Putamen (tissue), 1 donor: ENCODE measurements at places on chromosomes 16 and 17.
A peak's percentile ranks its signal among the peaks of the same experiment; 100 is the strongest.

- DNase-seq: no peak
Observed at GRCh38 chr16:53773881-53774280, 69.9 kb downstream of the FTO start.

DNA sequence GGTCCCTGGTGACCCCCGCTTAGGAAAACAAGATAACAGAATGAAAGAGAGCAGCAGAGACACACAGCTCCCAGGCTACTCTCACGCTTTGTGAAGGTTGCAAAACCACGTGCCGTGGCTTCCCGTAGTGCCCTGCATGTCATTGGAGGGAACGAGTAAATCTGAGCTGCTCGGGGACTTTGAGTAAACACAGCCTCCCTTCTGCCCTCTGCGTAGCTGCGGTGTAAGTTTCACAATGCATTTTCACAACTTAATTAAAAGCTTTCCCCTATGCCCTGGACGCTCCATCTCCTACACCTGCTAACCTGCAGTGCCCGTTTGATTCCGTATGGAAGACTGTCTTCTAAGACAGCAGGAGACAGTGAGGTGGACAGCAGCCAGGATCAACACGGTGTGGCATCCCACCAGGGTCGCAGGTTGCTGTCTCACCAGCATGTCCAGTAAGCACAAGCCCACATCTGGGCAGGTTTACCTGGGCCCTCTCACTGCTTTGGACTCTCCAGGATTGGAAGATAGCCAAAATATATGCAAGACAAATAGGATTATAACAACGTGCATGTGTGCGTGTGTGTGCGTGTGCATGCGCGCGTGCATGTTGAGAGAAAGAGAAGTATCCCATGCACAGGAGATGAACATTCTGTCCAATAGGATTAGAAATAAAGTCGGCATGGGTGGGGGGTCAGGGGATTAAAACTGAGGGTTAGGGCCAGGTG, 116.4 kb upstream of the RCVRN start:
- no peak for DNase-seq

DNA sequence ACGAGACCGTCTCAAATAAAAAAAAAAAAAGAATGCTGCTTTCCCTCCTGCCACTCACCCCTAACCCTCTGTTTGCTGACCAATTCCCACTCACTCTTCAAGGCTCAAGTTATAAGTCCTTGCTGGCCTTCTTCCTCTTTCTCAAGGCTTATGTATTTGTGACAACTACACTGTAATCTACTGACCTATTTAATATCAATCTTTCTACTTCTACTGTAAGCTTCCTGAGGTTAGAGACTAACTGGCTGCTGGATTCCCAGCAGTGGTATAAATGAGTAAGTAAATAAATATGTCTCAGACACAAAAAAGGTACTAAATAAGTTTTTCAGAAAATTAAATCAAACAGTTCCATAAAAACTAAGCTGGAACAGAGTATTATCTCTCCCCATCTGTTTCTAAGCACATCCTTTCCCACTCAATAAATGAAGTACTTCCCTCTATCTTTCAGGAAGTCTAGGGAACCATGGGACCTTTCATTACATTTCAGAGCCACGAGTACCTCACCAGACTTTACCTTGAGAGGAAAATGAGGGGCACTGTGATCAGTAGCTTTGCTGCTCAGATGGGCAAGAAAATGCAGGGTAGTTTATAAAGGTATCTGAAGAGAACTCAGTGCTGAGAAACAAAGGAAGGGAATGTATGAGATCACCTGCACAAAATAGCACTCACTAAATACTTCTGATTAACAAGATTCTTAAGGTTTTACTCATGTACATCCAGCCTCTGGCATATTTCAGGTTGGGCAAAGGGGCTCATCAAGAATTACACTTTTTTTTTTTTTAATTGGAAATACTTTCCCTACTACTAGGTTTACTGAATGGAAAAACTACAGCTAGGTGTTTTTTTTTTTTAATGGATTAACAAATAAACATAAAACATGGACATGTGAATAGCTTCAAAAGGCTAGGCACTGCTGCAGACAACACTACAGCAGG, 10.8 kb downstream of the SSH2 start:
- no peak for DNase-seq

- no peak for DNase-seq
Observed at GRCh38 chr17:29821897-29822296, 108.1 kb downstream of the SSH2 start.

DNA sequence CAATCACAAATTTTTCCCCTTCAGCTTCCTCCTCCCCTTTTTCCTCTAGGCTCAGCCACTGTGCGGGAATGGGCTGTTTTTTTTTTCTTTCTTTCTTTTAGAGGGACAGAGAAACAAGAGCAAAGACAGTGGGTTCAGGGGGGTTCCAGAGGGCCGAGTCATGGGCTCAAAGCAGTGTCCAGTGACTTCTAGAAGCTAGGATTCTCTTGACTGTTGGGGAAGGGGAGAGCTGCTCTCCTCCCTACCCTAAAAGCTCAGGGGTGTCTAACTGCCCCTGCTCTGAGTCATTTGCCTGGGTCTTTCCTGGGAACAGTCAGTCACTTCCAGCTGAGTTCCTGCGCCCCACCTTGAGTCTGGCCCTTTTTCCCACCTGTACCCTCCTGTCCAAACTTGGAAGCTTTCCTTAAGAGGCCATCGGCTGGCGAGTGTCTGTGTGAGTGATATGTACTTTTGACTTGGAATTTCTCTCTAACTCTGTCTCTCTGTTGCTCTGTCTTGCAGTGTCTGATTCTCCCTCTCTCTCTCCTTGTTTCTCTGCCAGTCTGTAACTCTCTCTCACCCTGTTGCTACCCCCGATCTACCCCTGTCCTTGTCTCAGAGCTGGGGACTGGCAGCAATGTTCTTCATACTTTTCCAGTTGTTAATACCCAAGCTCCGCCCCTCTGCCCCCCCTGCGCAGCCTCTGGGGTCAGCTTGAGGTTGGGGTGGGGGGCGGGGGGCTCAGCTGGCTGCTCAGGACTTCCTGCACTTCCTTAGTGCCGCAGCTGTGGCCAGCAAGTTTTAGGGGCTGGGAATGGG, 2.4 kb downstream of the THRA start:
- peak; percentile 42 for DNase-seq

- DNase-seq: no peak
Observed at GRCh38 chr17:48471817-48472410, 41.9 kb upstream of the SKAP1 start.

DNA sequence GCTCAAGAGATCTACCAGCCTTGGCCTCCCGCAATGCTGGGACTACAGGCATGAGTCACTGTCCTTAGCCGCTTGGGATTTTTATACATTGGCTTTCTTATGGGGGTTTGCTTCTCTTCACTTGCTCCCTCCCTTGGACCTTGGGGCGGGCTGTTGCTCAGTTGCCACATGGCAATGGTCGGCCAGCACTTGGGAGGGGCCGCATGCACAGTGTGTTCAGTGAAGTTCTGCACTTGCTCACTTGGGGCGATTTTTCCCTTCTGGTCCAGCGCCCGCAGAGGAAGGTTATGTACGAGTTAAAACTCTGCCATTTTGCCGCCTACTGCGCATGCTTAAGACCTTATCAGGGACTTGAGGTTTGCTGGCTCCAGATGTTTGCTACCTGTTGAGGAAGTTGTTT, 1367.6 kb upstream of the CDH8 start:
- no peak for DNase-seq

GRCh38 chr16:4933871-4934395, 3.0 kb downstream of the PPL start:
- DNase-seq: no peak

DNA sequence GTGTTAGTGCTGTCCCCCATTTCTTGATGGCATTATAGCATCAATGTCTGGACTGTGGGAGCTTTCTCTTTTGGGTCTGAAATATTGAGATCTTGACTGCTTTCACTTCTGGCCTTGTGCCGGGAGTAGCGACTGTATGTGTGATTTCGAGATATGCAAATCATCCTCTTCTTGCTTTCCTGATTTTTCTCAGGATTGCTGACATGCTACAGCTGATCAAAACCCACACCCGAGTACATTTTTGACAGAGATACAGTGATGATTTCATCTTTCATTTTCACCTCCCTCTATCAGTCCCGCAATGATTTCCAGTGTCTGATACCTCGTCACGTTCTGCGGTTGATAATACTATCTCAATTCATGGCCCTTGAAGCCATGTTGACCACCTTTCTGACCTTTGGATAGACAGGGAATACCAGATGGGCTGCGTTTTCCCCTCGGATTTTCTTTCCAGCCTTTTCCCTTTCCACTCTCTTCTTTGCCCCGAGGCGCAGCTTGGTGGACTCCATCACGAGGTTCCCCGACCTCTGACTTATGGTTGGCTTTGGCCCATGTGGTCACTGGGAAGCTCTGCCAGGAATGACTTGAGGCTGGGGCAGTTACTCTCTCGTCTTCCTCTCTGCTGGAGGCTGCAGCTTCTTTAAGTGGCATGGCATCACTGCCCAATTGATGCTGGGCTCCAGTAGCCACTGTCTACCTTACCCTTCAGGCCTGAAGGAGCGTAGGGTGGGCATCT, 184.4 kb downstream of the SNX29 start:
- DNase-seq: no peak

GRCh38 chr17:4479982-4480751, 18.5 kb upstream of the SPNS2 start:
- no peak for DNase-seq

GRCh38 chr16:11194913-11195312, 61.1 kb downstream of the SOCS1 start:
- no peak for DNase-seq

DNA sequence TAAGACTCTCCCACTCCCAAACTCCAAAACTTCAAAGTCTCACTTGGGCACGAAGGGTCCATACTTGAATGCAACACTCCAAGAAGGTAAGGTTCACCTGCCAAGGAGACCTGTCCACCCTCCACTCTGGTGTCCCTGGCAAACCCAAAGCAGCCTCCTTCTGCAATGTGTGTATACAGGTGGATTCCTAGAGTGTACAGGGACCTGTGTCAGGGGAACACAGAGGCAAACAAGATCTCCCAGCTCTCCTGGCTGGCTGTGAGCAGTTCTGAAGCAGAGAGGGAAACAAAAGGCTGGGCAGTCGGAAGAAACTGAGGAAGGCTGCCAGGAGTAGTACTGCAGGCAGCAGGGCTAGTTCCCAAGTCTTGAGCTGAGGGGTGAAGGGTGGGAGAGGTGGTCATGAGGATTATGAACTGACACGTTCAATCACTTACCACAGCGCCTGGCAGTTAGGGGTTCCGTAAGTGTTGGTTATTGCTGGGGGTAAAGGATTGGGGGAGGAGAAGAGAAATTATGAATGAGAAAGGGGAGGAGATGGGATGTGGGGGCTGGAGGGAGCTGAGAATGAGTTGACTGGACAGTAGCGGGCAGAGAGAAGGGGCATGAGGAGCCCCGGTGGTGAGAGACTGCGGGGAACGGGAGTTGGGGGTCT, 795 bp downstream of the KCTD13 start:
- DNase-seq: no peak

GRCh38 chr16:5838725-5839124, 741.1 kb upstream of the EEF2KMT start:
- DNase-seq: no peak

GRCh38 chr17:11406716-11407115, 165.7 kb downstream of the SHISA6 start:
- no peak for DNase-seq

DNA sequence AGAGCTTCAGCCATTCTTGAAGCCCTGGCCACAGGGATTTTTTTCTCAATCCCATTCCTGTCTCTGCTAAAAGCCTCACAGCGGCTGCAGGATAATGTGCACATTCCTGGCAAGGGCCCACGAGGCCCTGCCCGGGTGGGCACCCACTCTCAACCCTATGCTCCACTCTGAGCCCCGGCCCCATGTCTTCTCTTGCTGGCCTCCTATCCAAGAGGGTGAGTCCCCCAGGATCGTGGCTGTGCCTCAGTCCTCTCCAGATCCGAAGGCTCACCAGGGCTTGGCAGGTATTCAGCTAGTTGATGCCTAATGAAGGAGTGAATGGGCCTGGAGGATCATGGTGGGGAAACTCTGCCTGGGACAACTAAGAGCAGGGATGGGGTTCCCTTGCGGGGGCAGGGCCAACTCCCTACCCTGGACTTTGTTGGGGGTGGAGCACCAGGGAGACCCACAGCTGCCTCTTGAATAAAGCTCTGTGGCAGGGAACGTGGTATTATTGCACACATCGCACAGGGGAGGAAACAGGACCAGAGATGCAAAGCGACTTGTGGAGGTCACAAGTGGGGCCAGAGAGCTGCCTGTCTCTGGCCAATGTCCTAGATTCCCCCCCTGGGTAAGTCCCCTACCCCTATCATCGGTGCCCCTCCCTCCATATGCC, 5.4 kb downstream of the ARHGAP27 start:
- DNase-seq: no peak

GRCh38 chr16:30407102-30407803, at the start of gene ZNF771:
TSS of gene ZNF771 (plus strand) at chr16:30407606. CDS start at chr16:30408054, 448 bp downstream.
- DNase-seq: peak; percentile 91

DNA sequence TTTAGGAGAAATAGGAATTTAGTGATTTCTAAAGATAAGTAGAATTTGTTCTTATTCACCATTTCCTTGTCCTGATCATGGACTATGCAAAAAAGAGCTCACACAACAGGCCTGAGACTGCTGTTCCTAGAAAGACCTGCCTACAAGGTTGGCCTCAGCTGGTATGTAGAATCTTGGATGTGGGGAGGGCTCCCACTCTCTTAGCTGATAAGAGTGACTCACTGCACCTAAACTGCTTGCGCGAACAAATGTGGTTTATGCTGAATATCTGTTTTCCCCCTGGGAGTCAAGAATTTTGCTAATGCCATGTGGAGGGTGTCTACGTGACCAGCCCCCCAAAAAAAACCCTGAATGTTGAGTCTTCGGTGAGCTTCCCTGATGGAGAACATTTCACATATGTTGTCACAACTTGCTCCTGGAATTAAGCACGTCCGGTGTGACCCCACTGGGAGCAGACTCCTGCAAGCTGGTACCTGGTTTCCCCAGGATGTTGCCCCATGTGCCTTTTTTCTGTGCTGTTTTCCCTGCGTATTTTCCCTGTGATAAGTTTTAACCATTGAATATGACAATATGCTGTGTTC, 68.8 kb upstream of the HSBP1 start:
- no peak for DNase-seq

DNA sequence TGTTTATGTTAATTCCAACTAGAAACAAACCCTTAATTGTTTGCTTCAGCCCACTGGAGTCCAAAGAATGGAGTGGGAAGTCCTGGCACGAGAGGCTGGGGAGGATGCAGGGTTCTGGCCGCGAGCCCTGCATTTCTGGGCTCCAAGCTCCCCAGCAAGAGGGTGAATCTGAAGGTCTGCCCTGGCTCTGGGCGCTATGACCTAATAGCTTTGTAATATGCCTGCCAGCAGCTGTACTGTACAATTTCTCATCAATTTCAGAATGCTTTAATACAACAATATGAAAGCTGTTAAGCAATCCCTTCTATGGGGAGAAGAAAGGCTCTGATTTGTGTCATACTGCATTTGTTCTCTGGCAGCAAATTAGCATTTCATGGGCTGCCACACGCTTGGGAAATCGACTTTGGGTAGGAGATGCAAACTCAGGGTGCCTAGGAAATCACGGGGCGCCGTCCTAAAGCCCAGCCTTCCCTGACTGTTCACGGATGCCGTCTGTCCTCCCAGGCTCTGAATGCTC, 43.8 kb downstream of the NDEL1 start:
- DNase-seq: peak; percentile 93
